Chondrocyte (in vitro differentiated cells): ENCODE measurements at places on chromosomes 1 and 21.

- DNase-seq = no peak
Observed at GRCh38 chr1:79353224-79353623, 346.7 kb upstream of the ADGRL4 start.

- DNase-seq = no peak
Observed at GRCh38 chr21:45114475-45114874, 40.1 kb downstream of the ADARB1 start.

DNA sequence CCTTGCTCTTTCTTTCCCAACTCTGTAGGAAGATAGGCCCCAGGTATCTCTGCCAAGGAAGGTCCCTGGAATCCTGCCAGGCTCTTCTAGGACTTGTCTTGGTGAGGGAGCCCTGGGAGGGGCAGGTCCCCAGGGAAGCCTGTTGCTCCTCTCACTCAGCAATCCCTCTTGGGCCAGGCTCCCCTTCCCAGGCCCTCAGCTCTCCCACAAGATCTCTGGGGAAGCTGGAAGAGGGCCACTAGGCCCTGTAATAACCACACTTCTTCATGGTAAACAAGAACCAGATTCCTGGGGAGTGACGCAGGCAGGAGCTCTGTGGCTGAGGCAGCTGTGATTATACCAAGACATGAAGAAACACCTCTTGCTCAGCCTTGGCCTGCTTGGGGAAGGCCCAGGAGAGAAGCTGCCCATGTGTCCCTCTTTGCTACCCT lies 9.9 kb upstream of the MAPKAPK2 start:
- no peak for DNase-seq

DNA sequence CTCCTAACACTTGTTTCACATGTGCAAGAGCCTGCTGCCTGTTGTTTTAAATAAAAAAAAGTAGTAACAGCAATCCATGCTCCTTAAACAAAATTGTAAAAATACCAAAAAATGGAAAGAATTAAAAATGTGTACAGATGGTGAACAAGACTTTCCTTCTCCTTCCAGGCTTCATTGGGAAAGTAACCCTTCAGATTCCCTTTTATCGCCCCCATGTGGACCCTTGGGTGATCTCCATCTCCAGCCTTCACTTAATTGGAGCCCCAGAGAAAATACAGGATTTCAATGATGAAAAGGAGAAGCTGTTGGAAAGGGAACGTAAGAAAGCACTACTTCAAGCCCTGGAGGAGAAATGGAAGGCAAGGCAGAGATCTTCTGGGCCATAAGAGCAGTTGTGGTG lies 14.2 kb downstream of the VPS13D start:
- DNase-seq = no peak

DNA sequence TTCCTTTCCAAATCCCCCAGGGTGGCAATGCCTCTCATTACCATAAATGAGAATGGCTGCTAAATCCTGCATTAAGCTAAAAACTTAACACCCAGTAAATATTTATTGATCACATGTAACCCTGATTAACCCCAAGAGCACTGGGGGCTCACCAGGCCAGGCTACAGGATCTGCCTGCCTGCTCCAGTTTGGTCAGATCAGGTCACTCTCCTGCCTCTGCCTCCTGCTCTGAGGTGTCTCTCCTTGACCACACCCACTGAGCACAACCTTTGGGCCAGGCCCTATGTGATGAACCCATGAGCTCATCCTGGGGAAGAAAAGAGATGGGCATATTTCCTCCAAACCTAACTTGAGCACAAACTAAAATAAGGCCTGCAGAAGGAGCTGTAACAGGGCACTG lies 93.5 kb downstream of the TRABD2B start:
- DNase-seq = no peak

DNA sequence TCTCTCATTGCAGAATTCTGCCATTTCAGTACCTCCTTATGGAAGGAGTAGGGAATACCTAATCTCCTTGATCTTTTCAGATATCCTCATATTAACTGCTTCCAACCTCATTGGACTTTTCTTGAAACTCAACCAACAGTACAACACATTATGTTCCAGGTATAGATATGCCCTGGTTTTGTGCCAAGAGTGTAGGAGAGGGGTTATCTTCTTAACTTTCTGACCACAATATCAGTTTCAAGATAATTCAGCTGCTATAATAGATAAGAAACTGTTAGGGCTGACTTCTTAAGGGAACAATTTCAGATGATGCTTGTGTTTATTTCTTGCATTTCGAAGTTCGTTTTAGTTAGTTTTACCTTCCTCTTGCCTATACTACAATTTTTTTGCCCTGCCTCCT lies 2.1 kb upstream of the LPGAT1 start:
- DNase-seq = no peak

DNA sequence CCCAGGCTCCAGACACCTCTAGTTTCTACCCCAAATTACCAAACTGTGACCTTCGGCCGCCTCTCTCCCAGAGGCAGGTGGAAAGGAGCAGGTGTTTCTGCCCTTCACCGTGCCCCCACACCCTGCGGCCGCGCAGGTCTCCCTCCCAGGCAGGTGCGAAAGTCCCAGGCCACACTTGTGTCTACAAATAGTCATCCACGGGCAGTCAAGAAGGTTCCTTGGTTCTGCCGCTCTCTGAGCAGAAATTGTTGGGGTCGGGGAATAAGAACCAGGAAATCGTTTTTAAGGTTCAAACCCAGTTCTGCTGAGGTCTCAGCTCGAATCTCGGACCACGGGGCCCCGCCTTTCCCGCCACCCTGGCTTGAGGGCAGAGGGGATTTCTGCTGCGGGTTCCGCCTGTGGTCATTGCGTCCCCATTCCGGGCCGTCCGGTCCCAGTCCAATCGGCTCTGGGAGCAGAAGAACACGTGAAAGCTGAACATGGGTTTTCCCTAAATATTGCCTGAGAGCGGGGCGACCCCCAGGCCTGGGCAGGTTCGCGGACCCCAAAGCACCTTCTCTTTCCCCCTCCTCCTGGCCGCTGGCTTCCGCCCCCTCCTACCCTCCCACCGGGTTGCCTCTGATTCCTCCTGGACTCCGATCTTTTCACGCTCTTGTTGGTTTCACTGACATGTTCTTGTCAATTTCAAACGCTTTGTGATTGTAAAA lies 1.2 kb upstream of the ATF3 start:
- no peak for DNase-seq

GRCh38 chr1:150164779-150165178 lies 15.1 kb downstream of the PLEKHO1 start:
- DNase-seq = no peak

DNA sequence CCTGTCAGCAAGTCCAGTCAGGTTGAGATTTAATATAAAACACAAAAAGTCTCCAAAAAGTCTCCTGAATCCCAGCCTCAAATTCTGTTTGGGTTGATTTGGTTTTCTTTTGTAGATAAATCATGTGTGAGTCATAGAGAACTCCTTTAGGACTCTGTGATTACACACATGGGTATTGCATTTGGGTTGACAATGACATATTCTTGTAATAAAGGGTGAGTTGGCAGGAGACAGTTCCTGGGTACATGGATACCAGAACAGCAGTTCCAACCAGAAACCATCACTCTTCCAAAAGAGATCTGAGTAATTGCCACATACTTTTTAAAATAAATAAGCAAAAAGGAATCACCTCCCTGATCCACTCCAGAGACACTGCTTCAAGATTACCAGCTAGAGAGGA lies 8.9 kb downstream of the CR2 start:
- DNase-seq = no peak

DNA sequence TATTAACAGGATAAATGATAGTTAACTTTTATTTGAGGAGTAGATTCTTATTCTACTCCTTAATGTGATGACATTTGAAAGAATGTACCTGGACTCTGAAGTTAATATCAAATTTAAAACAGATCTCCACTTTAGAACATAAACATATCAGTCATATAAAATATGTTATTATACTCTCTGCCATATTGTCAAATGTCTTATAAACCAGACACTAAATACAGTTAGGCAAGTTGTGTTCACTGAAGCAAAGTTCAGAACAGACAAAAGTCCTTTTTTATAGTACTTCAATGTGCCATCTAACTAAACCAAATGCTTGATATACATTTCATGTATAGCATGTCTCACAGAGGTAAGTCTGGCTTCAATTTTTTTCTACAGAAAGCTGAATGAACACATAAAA lies 285.2 kb downstream of the AKT3 start:
- DNase-seq = no peak
